ENCODE measurements at places on chromosomes 5 and 9.

- no peak for DNase-seq
Observed at GRCh38 chr5:97118261-97119006, 24.0 kb downstream of the LIX1 start.

DNA sequence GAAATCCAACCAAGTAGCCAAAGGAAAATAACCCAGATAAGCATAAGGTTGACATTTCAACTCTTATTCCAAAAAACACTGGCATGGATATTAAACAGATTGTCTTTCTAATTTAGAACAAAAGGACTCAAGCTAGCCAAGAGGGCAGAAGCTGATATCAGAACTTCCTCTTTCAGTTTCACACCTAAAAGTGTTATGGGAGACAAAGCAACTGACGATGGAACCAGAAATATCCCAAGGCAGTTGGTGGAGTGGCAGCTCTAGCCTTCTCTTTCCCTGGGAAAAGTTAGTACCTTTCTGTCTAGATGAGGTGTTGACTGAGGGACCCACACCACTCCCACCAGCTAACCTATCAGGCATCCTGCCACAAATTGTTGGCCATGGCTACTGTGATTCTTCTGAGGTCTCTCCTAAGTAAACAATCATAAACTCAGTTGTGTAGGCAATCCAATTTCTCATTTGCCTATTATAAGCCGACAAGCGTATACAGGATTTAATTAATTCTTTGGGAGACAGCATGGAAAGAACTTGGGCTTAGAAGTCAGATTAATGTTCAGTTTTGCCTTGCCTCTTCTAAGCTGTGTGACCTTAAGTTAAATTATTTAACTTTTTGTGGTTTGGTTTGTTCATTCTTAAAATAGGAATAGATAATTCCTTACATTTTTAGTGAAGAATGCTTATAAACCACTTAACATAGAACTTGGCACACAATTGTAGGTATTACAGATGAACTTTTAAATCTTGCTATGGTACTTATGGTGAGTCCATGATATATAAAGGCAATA lies 110.9 kb upstream of the ADAMTSL1 start:
- no peak for DNase-seq

DNA sequence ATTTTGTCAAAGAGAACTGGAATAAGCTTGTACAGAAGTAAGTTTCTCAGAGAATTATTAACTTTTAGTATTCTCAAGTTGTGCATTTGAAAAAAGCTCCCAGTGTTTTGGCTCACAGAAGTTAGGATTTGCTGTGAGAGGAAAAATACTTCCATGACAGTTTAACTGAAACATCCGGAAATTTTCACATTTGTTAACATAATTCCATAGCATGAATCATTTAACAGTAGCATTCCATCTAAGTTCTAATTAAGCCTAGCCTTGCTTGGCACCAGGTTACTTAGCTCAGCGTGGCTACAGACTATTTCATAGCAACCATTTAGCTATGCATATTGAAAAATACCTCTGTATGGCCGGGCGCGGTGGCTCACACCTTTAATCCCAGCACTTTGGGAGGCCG lies 90.8 kb downstream of the LNPEP start:
- DNase-seq = no peak

DNA sequence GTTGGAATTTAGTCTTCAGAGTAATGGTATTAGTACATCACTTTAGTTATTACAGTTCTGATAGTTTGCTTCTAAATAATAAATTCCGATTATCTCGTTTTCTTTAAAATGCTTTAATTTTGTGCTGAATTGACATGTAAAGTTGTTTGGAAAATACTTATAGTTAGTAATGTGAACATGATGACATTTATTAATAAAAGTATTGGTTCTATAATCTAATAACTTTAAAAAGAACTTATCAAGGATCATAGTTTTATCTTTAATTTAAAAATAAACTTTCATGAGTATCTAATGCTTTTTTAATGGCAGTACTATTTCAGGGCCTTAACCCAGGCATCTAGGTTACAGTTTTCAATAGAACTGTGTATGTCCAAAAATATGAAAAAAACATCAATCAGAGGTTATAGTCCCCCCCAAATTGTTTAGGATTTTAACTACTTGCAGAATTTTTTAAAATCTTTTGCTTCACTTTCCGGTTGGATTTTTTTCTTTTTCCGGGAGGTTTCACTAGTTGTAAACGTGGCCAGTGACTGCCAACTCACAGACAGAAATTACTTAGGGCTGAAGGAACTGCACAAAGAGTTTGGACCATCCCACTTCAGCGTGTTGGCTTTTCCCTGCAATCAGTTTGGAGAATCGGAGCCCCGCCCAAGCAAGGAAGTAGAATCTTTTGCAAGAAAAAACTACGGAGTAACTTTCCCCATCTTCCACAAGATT lies 680 bp downstream of the GPX8 start:
- DNase-seq = peak; percentile 21

DNA sequence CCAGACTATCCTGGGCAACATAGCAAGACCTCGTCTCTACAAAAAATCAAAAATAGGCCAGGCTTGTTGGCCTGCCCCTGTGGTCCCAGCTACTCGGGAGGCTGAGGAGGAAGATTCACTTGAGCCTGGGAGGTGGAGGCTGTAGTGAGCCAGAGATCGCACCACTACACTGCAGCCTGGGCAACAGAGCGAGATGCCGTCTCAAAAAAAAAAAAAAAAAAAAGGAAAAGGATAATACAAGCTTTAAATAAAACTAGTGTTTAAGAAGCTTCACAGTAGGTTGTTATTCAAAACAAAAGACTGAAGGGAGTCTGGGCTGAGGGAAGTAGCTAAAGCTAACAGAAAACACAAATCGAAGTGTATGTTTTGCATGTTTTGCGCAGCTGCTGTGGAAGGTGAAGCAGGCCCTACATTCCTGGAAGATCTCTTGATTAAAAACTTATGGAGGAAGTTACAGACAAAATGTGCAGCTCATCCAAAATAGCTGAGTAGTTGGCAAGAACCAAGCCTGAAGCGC lies 581 bp upstream of the C9orf40 start:
- DNase-seq = no peak

GRCh38 chr9:132056717-132057560 lies 22.7 kb downstream of the MED27 start:
- DNase-seq = no peak

DNA sequence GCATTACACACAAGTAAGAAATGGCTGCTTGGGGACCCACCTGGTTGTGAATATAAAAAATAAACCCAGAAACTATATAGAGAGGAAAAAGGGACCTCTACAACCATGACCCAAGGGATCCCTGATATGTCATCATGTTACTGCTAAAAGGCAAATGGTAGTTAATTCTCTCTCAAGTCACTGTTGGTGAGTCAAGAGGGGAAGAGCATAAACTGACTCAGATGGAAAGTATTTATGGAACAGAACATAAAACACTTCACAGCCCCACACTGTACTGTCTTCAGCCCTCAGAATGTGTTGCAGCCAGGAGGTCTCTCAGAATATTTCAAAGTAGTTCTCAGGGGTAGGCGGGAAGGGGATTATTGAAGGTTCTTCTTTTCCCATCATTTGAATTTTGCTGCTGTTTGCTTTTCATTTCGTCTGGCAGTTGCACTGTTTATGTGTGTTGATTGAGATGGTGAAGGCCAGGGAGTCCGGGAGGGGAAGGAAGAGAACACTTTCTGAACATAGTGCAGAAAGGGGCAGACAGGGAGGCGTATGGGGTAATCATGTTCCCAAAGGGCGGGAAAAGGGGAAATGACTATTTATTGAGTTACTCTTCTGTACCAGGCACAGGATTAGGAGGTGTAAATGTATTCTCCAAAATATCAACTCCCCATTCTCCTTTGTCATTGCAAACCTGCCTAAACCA lies 85.5 kb downstream of the TEK start:
- no peak for DNase-seq

DNA sequence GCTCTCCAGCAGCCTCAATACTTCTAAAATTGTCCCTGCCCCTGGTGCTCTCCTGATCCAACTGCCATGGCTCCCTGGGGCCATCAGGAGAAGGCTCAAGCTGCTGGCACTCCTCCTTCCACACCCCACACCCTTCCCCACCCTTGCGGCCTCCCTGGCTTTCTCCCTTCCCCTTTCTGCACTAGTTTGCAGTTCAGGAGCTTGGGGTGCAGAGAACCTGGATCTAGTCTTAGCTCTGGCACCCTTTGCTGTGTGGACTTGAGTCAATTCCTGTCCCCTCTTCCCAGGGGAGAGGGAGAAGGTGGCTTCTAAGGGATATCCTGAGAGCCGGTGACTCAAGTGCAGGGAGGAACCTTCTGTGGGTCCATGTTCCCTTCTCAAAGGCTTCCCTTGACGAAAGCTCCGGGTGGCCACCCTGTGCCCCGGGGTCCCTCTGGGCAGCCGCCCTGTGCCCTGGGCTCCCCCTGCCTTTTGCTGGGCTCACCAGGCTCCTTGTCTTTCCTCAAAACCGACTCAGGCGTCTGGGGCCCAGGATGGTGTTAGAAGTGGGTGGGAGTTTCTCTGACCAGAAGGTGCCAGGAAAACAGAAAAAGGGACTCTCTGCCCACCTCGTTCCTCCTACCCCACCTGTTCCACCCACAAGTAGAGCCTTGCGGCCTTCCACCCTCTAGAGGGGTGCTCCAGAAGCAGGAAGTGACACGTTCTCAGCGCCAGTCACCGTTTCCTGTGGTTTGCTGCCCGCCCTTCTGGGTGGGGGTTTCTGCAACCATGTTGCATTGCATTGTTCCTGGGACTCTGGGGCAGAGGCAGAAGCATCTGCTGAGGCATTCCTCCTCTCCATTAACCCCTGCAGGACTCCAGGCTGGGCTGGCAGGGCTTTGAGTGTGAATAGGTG lies 15.0 kb downstream of the GLIPR2 start:
- peak; percentile 59 for DNase-seq

- DNase-seq = no peak
Observed at GRCh38 chr5:176680226-176680563, 32.9 kb downstream of the TSPAN17 start.

GRCh38 chr5:17182494-17182893 lies 34.9 kb upstream of the BASP1 start:
- no peak for DNase-seq

DNA sequence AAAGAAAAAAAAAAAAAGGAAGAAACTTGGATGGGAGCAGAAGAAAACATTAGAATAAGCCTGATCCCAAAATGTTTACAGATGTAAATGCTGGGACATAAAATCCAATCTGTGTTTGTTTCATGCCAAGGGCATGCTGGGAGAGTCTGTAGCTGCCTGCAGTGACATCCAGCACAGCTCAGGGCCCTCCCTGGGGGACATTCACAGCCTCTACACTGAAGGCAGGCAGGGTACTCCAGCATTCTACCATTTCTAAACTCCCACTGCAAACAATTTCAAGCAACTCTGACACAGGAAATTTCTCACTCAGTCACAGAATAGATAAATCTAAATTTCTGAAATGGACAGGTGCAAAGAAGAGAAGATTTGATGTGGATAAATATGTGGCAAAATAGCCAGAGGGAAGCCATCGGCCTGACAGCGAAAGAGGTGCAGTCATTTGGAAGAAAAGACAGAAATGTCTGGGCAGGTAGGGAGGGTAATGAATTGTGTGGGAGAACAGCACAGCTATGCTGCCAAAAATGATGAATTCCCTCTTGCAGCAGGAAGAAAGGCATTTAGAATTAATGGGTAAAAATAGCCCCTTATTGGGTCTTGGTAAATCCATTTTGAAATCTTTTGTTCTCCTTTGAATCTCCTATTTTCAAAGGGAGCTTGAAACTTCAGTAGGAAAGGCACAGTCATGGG lies 199.4 kb downstream of the MED10 start:
- DNase-seq = no peak

GRCh38 chr5:67316695-67317094 lies 120.1 kb upstream of the CD180 start:
- DNase-seq = no peak

GRCh38 chr5:41885286-41885685 lies 15.1 kb upstream of the OXCT1 start:
- DNase-seq = no peak

GRCh38 chr5:59371525-59372127 lies 521.9 kb downstream of the PDE4D start:
- DNase-seq = no peak

GRCh38 chr5:172313915-172314314 lies 30.4 kb upstream of the UBTD2 start:
- DNase-seq = no peak

- no peak for DNase-seq
Observed at GRCh38 chr5:93572608-93573353, 8.2 kb downstream of the NR2F1-AS1 start.

- DNase-seq = no peak
Observed at GRCh38 chr5:106959387-106959786, 711.4 kb downstream of the EFNA5 start.

GRCh38 chr9:32500768-32501167 lies 25.2 kb downstream of the RIGI start:
- no peak for DNase-seq

- DNase-seq = no peak
Observed at GRCh38 chr9:125343518-125344275, 82.1 kb downstream of the GAPVD1 start.

DNA sequence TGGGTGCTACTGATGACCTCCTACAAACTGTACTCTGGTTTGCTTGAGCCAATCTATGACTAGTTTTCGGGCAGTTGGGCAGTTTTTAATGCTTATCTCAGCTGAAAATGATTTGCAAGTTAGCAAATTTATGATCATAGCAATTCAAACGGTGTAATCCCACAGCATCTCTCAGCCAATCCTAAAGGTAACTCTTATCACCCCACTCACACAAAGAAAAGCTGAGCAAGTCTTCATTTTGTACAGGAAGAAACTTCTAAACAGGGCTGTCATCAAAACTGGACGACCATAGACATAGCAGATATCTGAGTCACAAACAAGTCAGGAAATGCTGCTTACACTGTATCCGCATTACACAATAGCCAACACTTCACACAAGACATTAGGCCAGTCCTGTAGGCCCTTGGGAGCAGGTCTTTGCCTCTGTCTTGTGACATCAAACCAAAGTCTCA lies 2.6 kb upstream of the ENC1 start:
- DNase-seq = no peak

DNA sequence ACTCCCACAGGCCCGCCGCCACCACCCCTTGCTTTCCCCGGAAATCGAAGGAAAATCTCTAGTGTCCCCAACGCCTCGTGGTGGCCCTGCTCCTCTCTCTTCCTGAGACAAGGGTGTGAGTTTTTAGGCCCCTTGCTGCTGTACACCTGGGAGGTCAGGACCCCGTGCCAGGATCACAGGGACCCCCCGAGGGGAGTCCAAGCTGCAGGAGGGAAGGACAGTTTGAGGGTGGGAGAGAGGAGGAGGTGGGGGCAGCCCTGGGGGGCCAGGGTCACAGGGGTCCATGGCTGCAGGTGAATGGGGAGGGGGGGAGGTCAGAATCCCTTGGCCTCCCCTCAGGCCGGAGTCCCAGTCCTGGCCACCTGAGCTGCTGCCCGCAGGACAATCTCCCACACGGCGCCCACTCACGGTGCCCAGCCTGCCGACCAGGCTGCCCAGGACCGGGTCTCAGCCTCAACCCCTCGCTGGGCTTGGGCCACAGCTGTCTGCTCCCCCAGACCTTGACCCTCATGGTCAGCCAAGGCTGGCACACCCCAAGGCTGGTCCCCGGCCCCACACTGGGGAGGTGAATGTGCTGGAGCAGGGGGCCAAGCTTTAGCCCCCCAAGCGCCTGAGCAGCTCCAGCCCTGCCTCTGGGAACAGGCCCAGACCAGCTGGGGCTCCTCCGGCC lies 19.9 kb downstream of the TPPP start:
- DNase-seq = no peak

- no peak for DNase-seq
Observed at GRCh38 chr5:154117050-154117449, 73.5 kb upstream of the GALNT10 start.
